Activated gamma-delta T cell (primary cell): ENCODE measurements at places on chromosomes 2 and 18.

DNA sequence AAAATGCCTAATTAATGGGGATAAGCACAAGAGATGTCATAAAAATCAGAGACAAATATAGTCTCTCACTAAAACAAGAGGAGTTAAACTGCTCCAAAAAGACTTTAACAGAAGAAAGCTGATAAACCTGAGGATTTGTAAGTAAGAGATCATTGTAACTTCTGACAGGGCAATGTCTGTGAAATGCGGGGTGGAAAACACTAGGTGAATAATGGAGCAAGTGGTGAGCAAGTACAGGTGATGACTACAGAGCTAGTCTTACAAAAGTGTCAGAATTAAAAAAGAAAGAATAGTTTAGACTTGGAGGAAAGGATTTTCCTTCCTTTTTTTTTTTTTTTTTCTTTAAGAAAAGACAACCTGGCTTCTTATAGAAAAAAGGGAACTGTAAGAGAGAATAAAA is 22.7 kb downstream of the ATAD2B start:
- DNase-seq = no peak

DNA sequence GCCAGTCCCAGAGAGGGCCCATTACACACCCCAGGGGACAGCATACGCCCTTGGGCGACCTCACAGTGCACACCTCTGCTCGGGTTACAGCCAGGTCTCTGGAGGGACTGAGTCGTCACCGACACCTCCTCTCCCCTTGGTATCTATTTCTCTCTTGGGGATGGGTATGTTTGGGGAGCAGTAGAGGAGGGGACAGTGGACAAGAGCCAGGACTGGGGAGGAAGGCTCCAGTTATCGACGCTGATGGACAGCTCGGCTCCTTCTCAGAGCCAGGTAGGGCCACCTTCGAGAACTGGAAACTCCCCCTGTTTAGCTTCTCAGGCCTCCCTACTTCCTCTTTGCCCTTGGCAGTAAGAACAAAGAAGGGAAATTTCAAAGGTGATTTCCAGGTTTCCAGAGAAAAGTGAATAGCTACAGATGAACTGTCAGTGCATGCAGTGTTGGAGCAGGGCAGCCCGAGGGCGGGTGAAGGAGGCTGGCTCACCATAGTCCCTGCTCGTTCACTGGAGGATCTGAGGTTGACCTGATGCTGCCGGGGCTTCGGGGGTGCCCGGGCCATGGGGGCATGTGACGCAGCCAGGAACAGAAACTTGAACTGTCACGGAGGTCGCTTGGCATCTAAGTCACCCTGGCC is 4.4 kb upstream of the SEMA4C start:
- DNase-seq = no peak

GRCh38 chr18:49650426-49650891 is 88.6 kb downstream of the LIPG start:
- no peak for DNase-seq

- DNase-seq = no peak
These were observed 540.7 kb upstream of the ID2 start for GRCh38 chr2:8141079-8141707.

DNA sequence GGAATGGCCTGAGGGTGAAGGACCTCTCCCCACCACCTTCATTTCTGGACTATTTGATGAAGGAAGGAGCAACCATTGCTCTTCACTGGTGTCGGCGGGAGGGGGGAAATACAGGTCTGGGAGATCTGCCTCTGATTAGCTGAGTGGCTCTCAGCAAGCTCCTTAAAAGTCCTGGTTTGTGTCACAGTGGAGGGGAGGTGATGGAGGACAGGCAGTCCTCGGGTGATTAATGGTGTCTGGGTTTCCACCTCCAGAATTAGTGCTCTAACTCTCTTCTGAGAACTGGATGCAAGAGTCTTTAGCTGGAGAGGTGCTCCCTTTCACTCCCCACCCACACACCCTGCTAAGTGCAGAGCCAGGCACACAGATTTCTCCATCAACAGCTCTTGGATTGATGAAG is 83.2 kb downstream of the TTC32 start:
- DNase-seq = no peak

- DNase-seq = no peak
These were observed 30.6 kb upstream of the CEP68 start for GRCh38 chr2:65025453-65026123.

DNA sequence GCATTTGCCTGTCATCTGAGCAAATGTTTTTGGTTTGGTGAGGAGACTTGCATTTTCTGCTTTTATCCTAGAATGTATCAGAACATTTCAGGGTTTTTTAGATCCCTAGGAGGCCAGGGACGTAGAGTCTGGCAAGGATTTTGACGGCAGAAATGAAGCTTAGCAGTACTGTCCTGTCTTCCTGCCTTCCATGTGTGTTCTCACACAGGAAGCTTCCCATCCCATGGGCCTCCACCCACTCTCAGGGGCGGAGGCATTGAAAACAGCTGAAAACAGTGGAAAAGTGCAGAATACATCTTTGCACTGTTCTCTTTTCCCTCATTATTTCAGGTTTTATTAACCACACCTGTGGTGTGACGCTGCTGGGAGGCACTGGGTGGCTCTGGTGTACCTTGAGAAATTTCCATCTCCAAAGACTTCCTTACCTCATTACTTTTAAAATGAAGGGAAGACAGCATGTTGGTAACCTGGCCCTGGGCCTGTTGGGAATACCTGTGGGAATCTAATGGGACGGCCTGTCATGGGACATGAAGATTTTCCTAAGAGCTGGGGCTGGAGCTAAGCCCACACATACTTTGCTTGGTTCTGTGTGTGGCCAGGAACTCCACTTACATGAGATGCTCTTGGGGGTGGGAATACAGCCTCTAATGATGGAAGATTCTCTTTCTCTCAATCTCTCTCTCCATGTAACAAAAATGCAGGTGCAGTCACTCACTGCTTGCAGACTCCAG is 20.5 kb downstream of the PCARE start:
- no peak for DNase-seq

DNA sequence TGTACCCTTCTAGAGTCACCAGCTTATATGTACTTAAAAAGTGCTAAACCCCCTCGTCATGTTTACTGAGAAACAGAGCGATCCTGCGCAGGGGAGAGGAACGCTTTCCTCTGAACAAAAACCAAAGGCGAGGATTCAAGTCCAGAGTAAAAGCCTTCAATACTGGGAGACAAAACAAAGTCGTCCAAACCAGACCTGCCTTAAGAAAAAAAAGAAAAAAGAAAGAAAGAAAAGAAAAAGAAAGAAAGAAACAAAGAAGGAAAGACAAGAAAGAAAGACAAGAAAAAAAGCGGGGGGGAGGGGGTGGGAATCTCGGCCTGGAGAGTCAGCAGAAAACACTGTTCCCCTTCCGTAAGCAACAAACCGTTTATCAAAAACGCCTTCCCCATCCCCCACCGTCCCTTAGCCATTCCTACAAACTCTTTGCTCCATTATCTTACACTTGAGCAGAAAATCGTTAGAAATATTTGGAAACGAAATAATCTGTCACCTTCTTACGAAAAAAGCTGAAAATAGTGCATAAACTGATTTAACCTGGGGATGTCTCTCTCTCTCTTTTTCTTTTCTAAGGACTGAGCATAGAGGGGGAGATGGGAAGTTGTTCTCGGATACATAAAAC is 3.3 kb downstream of the PTGR3 start:
- DNase-seq = no peak

- DNase-seq = no peak
These were observed 372.7 kb upstream of the ID2 start for GRCh38 chr2:8309131-8309530.

- no peak for DNase-seq
These were observed 9.5 kb downstream of the TPO start for GRCh38 chr2:1422716-1423285.

- DNase-seq = no peak
These were observed 63.7 kb upstream of the CCBE1 start for GRCh38 chr18:59760619-59761600.

DNA sequence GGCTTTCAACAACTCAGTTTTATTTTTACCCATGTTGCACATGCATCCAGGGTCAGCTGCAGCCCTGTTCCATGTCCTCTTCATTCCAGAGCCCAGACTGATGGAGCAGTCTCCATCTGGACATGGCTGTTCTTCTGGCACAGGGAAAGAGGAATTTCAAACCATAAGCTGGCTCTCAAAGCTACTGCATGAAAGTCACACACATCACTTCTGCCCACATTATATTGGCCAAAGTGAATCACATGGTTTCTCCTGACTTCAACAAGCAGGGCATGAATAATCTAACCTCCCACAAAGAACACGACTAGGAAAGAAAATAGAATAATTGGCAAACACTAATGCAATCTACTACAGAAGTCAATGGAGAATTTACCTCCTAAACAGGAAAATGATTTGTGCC is 94.2 kb downstream of the FTCDNL1 start:
- no peak for DNase-seq

- no peak for DNase-seq
These were observed 97.1 kb downstream of the ITGA4 start for GRCh38 chr2:181554061-181554830.

DNA sequence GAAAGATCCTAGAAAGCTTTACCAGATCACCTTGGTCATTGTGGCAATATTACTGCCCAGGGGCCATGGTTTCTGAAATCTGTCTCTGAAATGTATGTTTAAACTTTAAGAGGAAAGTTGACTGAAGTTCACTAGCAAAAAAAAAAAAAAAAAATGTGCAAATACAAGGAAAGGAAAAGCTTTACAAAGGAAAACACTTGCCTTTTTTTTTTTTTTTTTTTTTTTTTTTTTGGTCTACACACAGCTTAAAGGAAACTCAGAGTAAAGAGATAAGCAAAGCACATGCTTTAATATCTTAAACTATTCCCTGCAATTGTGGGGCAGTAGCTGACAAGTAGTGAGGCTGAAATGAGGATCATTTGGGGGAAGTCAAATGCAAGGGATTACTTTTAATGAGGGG is 174.2 kb upstream of the EPAS1 start:
- no peak for DNase-seq

DNA sequence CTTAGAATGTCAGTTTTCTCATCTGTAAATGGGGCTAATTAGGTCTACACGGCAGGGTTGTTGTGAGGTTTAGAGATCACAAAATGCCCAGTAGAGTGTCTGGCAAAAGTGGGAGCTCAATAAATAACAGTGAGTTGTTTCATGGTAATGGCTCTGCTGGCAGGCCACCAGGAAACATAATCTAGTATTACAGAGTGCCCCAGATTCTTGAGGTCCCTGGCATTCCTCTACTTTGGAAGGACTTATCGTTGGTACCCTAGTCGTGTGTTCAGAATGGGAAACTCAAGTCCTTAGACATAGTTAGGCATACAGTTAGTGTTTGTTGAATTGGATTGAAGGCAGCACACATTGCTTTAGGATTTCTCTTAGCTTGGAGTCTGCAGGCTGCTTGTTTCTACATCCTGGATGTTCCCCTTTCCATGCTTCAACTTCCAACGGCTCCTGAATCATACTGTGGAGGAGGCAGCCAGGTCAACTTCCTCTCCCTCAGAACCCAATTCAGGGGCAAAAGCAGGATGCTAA is 161.5 kb upstream of the FOSL2 start:
- DNase-seq = no peak

DNA sequence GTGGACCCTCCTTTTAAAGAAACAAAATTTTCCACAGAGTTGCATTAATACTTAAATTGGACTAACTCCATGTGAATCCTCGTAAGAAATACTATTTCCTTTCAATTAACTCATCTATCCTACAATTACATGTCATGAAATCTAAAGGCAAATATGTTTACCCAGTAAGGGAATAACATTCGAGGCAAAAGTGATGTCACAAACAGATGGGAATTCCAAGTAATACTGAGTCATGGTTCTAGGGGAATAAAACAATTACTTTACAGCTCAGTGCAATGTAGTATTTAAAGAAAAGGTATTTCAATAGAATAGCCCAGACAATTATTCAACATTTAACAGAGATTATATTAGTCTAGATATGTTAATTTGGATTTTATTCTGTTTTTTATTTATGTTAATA is 205.8 kb downstream of the ZNF385B start:
- no peak for DNase-seq

- no peak for DNase-seq
These were observed 5.0 kb downstream of the SFTPB start for GRCh38 chr2:85662899-85663593.

DNA sequence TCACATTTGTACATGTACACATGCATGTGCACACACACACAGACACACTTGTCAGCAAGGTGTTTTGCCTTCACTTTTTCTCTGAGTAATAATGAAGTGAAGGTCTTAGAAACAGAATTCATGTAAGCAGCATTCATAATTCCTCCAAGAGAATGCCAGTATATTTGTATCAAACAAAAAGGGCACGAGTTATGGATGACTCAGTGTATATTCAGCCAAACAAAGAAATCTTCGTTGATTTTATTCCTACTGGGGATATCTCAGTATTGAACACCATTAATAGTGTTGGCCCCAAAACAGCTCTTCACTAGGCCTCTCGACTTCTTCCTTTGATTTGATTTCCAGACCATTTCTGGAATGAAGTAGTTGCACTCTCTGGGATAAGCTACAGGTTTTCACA is 125.3 kb downstream of the PIK3C3 start:
- DNase-seq = no peak

DNA sequence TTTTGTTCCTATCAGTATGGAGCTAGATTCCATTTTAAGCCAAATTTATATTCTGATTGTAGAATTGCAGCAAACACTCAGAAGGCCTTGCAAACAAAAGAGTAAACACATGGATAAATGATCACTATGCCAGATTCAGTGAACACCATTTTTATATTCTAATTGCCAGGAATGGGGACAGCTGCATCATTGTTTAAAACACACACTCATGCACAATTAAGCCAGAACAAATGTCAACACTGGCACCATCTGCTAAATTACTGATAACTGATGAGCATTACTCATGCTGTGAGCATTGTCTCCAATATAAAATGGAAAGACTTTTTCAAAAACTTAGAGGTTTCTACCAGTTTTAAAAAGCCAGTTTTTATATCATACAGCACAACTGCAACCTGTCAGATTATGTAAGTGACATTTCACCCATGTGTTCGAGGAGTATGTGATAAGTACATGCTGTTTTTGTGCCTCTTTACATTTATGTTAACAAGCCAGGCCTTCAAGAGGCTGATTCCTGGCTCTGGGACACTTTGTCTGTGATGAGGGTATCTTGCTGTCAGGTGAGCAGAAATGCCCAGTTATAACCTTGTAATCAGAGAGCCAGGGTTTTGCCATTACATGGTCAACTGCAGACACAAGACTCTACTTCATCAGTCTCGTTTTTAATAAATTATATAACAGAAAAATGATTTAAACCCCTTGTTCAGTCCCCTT is 4.4 kb upstream of the ST8SIA5 start:
- DNase-seq = no peak

GRCh38 chr2:71666094-71666474 is 212.7 kb downstream of the DYSF start:
- DNase-seq = no peak

DNA sequence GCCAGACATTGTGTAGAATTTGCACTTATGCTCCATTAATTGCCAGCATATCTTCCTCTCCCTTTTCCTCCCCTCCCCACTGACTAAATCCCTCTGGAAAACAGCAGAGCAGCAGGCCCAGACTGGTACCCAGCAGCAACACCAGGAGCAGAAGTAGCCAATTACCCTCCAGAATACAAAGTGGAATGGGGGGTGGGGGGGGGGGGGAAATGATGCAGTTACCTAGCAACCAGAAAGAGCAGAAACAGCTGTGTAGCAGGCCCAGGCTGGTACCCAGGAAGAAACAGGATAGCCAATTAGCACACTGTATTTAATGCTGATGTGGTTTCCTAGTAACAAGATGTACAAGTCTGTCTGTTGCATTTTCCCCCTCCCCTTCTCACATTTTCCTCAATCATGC is 52.3 kb downstream of the KLF7 start:
- DNase-seq = no peak
